Activated T-cell treated with anti-CD3 and anti-CD28 coated beads for 48 hours (primary cell): ENCODE measurements at places on chromosomes 1 and 21.

DNA sequence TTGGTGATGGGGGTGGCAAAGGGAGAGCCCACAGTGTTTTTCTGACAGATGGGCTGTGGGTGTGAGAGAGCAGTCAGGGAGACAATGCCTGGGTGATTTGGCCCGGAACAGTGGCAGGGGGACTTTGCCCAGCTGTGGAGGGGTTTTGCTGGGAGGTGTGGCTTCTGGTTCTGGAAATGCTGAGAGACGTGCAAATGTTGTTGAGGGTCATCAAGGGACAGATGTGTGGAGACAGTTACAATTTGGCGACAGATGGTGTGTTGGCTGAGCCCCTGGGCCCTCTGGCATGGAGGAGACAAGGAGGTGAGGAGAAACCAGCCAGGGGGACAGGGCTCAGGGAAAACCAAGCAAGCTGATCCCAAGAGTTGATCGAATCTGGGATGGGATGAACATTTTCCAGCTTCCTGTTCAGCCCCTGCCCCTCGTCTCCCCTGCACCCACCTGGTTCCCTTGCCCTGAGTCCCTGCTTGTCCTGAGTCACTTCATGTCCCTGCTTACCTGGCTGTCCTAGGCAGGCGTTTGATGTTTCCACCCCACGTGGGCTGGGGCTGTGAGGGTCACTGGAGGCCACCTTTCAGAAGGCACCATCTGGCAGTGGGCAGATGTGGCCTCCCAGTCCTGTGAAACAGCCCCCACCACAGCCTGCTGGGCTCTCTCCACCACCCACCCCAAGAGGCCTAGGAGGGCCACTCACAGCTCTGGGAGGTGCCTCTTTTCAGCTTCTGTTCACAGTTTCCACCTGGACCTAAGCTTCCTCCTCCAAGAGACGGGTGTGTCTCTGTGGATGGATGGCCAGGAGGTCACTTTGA, 15.8 kb upstream of the ZNF678 start:
- no peak for DNase-seq

DNA sequence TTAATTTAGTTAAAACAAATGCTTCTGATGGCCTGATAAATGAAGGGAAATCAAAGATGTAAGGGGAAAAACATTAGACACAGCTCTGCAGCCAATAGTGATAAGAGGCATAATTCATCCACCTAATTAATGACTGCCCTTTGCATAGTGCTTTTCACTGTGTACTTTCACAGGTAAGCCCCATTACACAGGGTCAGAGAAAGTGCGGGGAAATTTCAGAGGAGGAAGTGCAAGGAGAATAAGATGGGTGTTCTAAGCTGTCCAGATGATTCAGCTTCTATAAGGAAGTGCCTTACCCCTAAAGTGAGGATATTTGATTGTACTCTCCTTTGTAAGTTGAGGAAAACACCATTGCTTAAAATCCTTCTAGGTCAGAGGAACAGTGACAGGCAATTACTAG, 88.0 kb downstream of the NR5A2 start:
- DNase-seq: no peak

DNA sequence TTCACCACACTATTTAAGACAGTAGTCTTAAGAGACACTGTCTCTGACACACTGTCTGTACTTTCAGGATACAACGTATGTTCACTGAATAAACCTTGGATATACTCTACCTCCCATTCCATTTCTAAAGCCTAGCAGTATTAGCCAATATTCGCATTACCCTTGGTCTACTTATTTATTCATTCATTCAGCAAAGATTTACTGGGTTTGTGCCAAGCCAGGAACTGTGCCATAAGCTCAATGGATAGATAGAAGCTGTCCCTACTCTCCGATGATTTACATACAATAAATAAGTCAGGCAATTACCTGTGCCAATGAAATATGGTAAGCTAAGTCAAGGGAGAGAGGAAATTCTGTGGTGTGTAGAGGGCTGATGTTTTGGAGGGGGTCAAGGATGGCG, 195.2 kb upstream of the RAB4A start:
- DNase-seq: no peak

DNA sequence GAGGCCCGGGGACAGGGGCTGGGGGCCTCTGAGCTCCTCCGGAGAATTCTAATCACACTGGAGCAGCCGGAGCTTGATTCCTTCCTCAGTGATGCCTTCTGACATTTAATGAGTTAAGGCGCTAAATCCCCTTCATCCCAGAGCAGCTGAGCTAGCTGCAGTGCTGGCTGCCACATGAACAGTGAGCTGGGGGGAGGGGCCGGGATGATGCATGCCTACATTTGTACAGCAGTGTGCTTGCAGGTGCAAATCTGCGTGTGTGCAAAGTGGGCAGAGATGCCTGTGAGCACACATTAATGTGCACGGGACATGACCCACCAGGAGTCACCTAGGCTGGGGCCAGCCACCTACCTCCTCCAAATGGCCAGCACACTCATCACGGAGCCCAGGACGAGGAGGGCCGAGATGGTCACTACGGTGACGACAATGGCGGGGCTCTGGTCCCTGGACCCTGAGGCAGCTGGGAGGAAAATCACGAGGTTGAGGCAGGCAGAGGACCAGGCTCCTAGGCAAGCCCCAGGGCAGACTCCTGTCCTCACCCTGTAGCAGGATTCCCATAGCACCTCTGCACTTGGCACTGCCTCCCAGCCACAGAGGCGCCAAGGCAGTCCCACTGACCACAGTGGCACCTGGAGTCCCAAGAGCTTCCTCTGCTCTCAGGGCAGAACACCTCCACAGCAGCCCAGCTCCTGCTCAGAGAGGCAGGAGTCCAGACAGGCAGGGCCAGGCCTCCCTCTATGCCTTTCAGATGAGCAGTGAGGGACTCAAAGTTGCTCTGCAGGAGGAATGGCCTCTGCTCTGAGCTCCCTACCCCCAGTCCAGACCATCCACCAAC, 34.7 kb downstream of the CDCA8 start:
- no peak for DNase-seq

DNA sequence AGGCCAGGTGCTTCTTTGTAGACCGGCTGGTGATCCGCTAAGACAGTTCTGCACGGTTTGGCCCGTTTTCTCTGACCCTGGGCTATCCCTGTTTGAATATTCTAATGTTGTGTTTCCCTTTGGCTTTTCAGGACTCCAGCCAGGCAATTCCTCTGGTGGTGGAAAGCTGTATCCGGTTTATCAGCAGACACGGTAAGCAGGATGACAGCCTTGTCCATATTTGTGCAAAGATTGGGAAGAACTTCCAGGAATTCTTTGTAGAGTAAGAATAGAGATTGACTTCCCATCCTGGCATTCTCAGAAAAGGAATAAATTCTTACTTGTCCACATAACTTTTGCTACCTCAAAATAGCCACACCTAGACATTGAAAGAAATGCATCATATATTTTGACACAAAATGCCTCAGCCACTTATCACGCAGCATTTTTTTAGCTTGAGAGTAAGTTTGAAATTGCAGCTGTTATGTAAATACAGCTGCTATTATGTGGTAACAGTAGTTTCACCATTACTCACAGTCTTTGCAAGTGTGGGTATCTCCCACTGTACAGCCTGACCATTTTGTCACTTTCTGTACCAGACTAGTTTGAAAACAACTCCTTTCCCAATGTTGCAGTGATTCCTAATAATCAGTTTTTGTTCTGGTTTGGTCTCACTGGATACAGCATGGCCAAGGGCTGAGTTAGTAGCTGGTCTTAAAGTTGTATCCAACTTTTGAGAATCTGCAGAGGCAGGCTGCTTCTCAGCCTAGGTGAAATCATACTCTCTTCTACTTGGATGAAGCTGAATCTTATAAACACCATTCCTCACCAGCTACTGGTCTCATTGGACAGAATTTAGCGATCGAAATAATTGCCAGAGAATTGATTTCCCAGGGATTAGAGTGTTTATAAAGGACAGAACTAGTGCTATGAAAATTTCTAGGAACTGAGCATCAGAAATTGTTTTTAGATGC, 40.0 kb upstream of the IKBKE start:
- no peak for DNase-seq

DNA sequence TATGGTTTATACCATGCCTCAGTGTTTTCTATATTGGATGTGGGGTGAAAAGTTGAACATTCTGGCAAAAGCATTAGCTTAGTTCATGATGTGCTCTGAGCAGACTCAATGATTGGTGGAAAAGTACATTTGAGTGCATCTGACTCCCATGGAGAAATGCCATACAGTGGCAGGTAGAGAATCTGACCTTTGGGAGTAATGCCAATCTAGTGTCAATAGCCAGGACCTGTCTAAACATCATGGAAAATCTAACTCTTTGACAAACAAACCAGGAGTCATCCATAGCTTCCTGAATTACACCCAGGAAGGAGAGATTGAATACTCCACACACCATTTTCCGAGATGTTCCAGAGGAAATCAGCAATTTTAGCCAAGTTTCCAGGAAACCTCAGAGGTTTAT, 51.0 kb downstream of the XCL1 start:
- DNase-seq: no peak

GRCh38 chr21:19510653-19511052, 1107.1 kb upstream of the TMPRSS15 start:
- no peak for DNase-seq

DNA sequence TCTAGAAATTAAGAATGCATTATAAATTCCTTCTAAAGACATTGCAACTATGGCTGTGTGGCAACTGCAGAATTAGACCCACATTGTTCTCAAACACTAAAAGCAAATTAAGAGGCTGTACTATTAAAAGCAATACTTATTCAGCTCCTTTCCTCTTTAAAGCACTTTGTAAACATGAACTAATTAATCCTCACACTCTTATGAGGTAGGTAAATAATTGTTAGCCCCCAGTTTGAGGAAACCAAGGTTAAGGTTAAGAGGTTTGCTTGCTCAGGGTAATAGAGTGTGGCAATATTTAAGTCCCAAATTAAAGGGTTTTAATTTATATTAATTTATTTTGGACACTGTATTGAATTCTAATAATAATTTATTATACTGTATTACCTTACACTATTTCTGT, 553.8 kb downstream of the LRRIQ3 start:
- DNase-seq: no peak

DNA sequence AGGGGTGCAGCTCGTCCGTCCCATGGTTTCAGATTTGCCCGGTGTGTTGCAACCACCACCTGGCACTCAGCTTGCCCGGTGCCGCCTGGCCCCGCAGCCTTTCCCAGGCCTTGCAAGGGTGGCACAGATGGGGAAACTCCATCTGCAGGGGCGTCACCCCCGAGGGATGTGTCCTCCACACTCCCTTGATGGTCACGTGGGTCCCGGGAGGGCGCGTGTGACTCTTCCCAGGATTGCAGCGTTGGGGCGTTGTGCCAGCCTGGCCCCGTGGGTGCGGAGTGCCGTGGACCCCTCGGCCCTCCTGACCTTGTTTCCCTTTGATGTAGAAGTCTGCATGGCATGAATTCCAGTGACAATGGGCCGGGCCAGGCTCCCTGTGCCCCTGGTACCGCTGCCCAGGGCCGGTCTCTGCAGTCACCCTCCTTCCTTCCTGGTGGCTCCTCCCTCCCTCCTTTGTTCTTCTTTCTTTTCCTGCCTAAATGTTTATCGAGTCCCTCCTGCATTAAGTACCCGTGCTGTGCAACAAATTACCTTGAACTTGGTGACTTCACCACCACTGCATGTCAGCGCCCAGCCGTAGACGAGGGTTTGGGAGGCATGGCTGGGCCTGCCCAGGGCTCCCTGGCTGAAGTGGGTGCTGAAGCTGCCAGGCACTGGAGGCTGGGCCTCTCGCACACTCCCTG, 22.9 kb downstream of the RRP1 start:
- no peak for DNase-seq

DNA sequence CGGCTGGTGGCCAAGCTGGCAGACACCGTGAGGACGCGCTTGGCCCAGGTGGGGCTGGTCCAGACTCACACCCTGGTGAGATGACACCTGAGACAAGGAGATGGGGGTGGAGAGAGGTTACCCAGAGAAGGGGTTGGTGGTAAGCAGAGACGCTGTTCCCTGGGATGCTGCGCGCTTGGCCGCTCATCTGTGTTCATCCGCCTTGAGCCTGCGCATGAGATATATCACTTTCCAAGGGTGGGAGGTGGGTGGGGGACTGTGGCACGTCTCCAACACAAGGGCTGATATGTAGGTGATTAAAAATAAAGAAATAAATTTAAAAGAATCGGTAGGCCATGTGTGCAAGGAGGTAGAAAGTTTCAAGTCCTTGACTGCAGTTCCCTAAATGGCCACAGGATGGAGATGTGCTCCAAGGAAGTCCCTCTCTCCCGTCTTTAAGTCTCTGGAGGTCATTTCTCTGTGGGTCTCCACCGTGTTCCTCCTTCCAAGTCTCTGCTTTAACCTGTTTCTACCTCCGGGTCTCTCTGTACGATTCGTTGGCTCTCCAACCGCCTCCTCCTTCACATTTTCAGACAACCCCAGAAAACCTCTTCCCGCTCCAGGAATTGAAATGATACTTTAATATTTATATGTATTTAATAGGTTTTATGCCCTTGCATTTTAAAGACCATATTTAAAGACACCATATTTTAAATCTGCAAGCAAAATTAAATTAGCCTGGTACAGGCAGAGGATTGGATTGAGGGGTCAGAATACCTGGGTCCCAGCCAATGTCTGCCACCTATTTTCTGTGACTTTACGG, 4.5 kb downstream of the TTC24 start:
- DNase-seq: peak; percentile 61

GRCh38 chr1:93613898-93614297, 67.7 kb downstream of the BCAR3 start:
- no peak for DNase-seq

GRCh38 chr1:247409869-247410544, 6.0 kb upstream of the NLRP3 start:
- DNase-seq: no peak

- no peak for DNase-seq
These were observed 164.7 kb downstream of the NRIP1 start for GRCh38 chr21:14900058-14900457.

DNA sequence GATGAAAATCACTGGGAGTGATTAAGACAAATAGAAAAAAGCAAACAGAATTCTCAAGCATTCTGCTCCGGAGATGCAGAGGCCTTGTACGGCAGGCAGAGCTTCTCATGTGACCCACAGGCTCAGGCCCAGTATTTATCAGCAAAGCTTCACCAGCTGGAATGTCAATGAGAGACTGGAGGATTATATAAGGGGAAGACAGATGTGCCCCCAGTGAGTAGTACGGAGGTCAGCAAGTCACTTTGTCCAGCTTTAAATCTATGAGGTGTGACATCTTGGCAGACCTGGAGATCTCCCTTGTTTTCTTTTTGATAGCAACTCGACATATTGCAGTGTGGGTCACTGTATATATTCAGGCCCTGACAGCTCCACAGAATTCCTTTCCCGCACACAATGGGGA, 106.8 kb downstream of the HHIPL2 start:
- no peak for DNase-seq

DNA sequence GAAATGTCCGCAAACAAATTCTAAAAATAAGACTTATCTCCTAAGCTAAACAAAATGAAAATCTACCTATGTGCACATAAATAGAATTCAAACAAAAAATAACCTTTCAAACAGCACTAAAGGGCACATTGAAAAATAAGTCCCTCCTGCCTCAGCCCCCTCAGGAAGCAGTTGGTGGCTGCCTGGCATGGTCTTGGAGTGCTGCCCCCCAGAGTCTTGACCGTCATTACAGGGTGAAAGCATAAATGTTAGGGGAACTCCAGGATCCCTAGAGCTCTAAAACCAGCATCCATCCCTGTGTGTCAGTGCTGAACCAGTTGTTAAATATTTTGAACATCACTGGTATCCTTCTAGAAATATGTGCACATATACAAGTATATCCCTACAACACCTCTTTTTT, 6.5 kb upstream of the NPL start:
- DNase-seq: no peak
